Dermis blood vessel endothelial cell (primary cell): ENCODE measurements at places on chromosomes 5 and 9. TPM values are rescaled to one million over a fixed set of nuclear protein-coding genes. Genes with fewer than 3 reads are reported as not detected.

DNA sequence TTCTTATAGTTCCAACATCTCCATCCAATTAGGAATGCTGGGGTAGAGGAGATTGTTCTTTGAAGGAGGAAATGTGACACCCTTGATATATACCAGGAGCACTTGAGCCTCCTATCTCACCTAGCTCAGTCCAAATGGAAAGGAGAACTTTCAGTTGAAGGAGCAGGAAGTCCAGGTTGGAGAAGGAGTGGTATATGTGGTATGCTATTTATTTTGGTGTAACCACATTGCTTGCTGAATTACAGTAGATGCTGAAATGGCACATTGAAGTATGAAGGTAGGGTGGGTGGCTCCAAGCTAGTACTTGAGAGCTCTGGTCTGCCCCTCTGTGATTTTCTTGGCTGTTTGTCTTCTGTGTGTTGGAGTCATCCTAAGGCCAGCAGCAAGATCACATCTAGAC, 6.1 kb downstream of the CSNK1G3 start:
- no peak for DNase-seq

RAPGEF6 gene
- 21.4 and 23.8 TPM in 2 replicates for total RNA-seq

- DNase-seq = no peak
Measured at GRCh38 chr5:167180906-167181305, 1110.5 kb upstream of the WWC1 start.

SPATA31C2 gene
- not detected in 2 replicates for total RNA-seq

DNA sequence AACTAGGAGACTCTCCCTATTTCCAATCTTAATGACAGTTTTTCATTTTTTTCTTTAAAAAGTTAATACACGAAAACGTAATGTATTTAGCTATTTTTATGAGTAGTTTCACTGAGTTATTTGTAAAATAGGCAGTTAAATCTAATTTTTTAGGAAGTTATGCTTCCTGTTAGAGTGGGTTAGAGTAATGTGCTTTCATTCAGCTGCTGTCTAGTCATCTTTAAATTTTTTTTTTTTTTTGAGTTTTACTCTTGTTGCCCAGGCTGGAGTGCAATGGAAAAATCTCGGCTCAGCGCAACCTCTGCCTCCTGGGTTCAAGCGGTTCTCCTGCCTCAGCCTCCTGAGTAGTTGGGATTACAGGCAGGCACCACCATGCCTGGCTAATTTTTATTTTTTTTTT, 34.0 kb downstream of the CDC42SE2 start:
- no peak for DNase-seq
